Bone marrow (tissue), 2 donors: ENCODE measurements at places on chromosomes 2 and 18.

GRCh38 chr2:127039387-127040031, 67.4 kb downstream of the BIN1 start:
- no peak for DNase-seq

- DNase-seq: no peak
These were observed 109.5 kb upstream of the ITGB6 start for GRCh38 chr2:160309585-160309984.

GRCh38 chr2:39821871-39822270, 42.8 kb upstream of the THUMPD2 start:
- DNase-seq: no peak

DNA sequence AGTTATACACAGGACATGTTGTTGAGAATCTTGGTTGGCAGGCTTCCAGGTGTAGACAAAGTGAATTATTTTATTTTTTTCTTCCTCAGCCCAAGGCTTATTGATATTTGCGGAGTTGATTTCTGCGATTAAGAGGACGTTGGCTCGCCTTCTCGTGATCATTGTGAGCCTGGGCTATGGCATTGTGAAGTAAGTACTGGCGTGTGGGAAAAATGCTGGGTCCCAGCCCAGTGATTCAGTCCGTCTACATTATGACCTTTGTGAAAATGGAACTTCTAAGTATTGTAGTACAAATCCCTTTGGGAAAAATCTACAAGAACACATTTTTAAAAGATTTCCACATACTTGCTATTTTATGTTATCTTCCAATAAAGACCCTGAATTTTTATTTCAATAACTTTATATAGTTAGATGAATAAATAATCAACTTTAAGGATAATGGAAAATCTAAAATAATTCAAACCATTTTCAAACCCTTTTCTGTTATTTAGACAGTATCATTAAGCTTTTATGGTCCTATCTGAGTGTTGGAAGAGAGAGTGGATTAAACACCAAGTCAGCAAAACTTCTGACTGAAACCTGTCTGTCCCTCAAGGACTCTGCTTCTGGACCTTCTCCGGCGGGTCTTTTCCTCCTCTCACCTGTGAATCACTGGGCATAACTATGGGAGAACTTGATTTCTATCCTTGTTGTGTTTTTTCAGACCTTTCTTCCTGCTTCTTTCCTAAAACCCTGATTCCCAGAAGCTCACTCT, 31.0 kb downstream of the TMEM87B start:
- no peak for DNase-seq

- DNase-seq: no peak
These were observed 43.6 kb upstream of the TCF7L1 start for GRCh38 chr2:85089585-85089984.

DNA sequence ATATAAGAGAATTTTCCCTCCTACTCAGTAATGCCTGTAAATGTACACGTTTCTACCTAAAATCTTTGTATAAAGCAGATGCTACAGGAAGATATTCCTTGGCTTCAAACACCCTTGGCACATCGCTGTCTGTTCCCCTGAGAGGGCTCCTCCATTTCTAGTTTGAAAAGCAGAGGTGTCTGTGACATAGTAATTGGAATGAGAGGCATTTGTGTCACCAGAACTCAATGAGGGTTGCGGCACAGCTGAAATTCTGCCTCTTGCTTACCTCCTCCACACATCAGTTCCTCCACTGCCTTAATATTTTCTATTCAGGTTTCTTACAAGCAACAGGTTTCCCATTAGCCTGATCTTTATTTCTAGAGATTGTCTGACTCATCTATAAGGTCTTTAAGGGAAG, 359.9 kb upstream of the DCC start:
- DNase-seq: no peak

DNA sequence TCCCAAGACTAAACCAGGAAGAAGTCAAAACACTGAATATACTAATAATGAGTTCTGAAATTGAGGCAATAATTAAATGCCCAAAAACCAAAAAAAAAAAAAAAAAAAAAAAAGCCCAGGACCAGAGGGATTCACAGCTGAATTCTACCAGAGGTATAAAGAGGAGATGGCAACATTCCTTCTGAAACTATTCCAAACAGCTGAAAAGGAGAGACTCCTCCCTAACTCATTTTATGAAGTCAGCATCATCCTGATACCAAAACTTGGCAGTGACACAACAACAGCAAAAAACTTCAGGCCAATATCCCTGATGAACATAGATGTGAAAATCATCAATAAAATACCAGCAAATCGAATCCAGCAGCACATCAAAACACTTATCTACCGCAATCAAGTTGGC, 108.5 kb upstream of the COL3A1 start:
- no peak for DNase-seq

DNA sequence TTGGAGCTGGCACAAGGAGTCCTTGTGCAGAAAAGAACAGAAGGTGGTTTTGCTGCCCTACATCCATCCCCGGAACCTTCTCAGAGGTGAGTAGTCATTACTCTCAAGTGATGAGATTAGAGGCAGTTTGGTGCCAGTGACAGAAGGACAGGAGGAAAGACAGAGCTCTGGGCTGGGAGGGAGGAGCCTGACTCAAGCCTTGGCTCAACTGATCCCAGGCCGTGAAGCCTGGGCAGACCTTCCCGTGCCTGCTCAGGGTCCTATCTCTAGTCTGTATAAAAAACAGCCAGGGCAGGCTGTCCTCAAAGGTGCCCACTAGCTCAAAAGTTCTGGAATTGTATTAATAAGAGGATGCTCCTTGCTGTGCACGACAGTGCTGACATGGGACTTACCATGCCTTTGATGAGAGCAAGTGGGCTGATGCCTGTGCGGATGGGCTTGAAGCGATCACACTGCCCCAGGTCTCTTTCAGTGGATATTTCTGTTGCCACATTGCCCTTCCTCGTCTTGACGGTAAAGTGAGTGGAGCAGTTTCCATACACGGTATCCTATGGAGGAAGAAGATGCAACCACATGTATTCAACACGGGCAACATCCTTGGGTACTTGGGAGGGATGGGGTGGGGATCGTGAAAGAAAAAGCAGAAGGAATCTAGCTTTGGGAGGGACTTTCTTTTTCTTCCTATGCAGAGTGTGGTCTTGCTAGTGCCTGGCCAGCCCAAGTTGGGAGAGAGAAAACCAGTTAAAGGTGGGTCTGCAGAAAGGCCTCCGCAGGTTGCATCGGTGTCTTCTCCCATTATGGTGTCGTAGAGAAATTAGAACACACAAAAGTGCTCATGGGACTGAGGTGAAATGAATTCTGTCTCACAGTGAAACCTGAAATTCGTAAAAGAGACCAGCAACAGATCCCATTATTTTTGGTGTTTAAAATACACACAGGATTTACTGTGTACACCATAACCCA, 6.9 kb downstream of the APOB start:
- no peak for DNase-seq

DNA sequence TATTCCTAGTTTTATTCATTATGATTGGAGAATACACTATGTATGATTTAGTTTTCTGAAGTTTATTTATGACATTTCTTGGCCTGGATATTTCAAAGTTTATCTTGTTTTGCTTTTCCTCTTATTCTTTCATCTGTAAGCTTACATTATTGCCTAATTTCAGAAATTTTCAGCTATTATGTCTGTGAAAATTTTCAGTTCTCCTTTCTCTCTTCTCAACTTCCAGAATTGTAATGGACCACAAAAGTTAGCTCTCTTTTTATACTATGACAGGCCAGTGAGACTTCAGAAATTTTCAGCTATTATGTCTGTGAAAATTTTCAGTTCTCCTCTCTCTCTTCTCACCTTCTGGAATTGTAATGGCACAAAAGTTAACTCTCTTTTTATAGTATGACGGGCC, 97.2 kb upstream of the SCN7A start:
- DNase-seq: no peak

DNA sequence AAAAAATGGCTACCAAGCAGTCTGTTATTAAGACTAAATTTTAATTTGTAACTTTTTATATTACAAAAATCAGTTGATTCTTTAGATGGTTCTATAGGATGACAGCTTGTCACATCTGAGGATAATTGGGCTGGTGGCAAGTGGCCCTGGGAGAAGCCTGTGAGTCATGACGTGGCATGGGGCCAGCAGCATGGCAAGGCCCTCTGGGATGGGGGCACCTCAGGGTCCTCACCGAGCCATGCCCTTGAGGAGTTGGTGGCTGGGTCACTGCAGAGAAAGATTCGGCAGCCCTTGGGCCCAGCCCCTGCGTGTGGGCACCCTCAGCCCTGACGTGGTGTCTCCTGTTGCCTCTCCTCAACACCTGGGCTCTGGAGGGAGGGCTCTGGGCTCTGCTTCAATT, 49.7 kb downstream of the STK25 start:
- no peak for DNase-seq

- DNase-seq: no peak
These were observed 87.3 kb upstream of the CCDC141 start for GRCh38 chr2:179137200-179137759.

- no peak for DNase-seq
These were observed 30.0 kb upstream of the PLA2R1 start for GRCh38 chr2:160092445-160092844.

GRCh38 chr18:77677536-77677935, 427.9 kb downstream of the GALR1 start:
- no peak for DNase-seq

- DNase-seq: no peak
These were observed 11.4 kb upstream of the FABP1 start for GRCh38 chr2:88139203-88139702.

GRCh38 chr2:101884423-101884822, 107.3 kb upstream of the IL1R2 start:
- DNase-seq: no peak

DNA sequence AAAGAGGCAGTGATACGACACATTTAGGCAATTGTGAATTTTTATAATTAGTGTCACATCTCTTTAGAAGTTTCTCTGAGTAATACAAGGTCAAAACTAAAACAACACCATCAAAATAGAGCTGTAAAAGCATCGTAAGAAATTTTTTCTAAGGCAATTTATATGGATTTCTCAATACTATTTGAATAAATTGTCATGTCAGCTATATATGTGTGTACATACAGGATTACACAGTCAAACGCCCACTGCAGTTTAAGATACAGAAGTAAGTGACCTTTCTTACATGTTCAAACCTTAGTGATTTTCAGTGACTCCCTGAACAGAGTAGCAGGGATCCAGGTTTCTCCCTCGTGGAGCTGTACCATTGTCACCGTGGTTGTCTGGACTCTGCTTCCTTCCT, 129.1 kb upstream of the CBLN2 start:
- DNase-seq: no peak

- DNase-seq: no peak
These were observed 51.8 kb downstream of the LPIN2 start for GRCh38 chr18:2960983-2961696.

GRCh38 chr2:152518641-152519580, 183.9 kb downstream of the FMNL2 start:
- no peak for DNase-seq

DNA sequence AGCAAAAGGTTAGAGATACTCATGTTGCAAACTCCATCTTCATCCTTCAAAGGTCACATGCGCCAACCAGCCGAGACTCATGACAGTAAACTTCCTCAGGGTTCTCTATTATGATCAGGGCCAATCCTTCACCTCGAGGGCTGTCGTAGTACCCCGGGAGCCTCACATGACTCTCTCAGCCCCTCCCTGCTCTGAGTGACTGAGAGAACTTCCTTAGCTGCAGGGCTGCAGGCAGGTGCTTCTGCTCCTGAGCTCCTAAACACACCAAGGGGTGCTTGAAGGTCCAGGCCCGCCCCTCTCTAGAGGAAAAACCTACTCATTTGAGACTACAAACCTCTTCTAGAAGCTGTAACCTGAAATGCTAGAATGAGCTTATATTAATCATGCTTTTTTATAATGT, 48.2 kb downstream of the LONRF2 start:
- no peak for DNase-seq

DNA sequence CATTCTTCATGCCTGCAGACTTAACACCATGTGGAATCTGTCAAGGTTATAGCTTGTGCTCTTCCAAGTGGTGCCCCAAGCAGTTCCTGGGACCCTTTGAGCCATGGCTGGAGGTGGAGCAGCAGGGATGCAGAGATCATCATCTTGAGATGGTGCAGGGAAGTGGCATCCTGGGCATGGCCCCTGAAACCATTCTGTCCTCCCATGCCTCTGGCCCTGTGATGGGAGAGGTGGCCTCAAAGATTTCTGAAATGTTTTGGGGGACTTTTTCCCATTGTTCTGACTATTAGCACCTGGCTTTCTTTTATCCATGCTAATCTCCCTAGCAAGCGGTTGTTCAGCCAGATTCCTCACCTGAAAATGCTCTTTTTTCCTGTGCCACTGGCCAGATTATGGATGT, 10.3 kb upstream of the TMEM37 start:
- DNase-seq: no peak

DNA sequence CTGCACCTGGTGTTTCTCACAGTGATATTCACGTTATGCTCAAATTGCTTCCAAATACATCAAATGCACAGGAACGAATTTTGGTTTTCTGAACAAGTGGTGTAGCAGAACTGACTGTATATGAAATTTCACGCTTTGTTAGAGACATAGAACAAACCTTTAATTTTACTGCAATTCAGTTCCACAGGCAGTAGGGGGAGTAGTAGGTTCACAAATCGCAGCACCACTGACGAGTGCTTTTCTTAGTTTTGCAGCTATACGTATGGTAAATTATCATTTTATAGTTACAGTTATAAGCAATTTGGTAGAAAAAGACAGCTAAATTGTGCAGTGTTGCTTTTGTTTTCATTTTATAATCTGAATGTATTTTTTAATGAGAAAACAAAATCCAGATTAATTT, 113.3 kb downstream of the KIAA1328 start:
- DNase-seq: no peak

GRCh38 chr18:26656431-26656943, 108.1 kb upstream of the KCTD1 start:
- DNase-seq: no peak

DNA sequence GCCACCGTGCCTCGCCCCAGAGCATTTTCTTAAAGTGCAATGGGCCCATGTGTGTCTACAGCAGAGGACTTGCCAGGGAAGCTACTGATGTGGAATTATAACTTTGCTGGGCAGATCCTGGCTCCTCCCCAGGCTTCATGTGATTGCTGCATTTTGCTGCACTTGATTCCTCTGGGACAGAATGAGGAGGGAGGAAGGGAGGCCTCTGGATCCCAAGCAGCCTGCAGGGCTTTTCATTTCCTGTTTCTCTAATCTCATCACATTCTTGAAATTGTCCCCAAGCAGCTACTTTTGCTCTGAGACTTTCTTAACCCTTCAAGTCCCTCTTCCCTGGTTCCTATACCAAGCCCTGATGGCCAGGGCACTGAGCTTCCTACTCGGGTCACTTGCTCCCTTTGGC, 134.4 kb upstream of the SEC11C start:
- no peak for DNase-seq

- DNase-seq: no peak
These were observed 89.0 kb upstream of the TMEM18 start for GRCh38 chr2:766255-766654.

- no peak for DNase-seq
These were observed 117.9 kb upstream of the SALL3 start for GRCh38 chr18:78861706-78862105.

GRCh38 chr2:25190536-25190935, 22.2 kb upstream of the POMC start:
- DNase-seq: no peak
